ENCODE measurements at places on chromosomes 16 and 17.

- DNase-seq, result no peak
Measured at GRCh38 chr16:63326736-63327339, 1290.6 kb upstream of the CDH8 start.

- DNase-seq, result no peak
Measured at GRCh38 chr17:77223642-77224420, 83.1 kb downstream of the SEC14L1 start.

DNA sequence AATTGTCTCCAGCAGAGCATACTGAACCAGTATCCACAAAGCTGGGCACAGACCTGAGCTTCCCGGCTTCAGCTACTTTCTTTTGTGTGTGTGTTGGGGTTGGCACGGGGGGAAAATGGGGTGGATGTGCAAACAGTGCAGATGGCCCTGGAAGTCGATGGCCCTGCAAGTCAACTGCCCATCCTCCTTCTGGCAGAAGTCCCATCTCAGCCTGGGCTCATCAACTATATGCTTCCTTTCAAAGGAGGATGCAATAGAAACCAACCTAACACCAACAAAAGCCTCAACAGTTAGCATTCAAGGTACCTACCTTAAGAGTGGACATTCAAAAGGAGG is 55.7 kb downstream of the SOX9 start:
- no peak for DNase-seq

GRCh38 chr16:64116151-64116550 is 1005.7 kb downstream of the CDH11 start:
- DNase-seq, result no peak

DNA sequence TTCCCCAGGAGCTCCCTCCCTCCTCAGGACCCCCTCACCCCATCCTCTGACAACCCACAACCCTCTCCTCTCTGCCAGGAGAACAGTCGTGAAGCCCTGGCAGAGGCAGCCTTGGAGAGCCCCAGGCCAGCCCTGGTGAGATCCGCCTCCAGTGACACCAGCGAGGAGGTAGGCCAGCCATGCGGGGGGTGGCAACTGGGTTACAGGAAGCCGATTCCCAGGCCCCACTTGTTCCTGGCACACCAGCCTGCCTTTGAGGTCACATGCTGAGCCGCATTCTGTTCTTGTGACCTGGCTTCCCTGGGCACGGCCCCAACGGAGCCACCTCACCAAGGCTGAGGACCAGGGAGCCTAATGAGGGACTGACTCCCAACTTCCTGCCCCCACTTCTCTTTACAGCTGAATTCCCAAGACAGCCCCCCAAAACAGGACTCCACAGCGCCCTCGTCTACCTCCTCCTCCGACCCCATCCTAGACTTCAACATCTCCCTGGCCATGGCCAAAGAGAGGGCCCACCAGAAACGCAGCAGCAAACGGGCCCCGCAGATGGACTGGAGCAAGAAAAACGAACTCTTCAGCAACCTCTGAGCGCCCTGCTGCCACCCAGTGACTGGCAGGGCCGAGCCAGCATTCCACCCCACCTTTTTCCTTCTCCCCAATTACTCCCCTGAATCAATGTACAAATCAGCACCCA is 7.9 kb downstream of the NAT9 start:
- DNase-seq, result no peak

DNA sequence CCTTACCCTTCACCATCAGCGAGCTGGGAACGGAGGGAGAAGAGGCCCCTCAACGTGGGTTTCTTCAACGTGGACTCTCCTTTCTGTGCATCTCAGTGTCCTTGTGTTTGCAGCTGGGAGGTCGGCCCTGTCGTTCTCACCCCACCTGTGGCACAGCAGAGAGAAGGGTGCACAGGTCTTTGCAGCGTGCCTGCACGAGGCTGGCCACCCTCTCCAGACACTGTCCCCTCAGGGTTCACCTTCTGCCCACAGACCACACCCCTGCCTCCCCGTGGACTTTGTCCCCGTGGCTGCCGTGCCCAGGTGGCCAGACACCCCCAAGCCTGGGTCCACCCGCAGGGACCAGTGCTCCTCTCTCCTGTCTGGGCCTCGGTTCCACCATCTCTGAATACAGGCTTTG is 7.3 kb upstream of the WDR45B start:
- DNase-seq, result peak; percentile 65

- DNase-seq, result no peak
Measured at GRCh38 chr17:47993031-47993564, 22.2 kb downstream of the CDK5RAP3 start.

DNA sequence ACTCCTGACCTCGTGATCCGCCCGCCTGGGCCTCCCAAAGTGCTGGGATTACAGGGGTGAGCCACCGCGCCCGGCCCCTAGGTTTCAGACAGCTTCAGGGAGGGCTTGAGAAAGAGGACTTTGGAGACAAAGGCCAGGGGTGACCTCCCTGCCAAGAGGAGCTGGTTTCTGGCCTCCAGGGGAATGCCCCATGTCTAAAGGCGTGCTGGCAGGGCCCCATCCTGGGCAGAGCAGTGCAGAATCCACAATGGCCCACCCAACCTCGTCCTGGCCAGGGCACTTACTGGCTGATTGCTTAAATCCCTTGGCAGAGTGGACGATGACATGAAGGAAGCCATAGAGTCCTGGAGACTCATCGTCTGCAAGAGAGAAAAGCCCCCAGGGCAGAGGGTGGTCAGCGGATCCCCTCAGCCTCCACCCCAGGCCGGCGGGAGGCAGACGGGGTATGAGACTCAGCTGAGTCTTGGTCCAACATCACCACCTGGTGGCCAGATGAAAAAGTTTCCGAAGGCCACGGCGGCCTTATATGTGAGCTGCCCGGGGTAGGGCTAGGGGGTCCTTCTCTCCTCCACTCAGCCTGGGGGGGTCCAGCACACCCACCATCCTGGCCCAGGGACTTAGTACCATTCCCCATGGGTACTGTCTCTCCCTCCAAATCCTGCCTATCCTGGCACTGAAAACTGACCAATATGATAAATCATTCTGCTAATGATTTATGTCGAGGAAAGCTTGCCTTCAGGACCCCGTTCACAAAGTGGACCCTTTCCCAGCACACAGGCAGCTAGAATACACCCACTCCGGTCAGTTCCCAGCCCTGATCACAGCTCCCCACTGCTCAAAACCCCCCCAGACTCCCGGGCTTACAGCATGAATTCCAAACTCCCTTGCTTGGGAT is 59.1 kb downstream of the TIMM22 start:
- peak; percentile 46 for DNase-seq
